ENCODE measurements at places on chromosomes 6 and 20. TPM values are rescaled to one million over a fixed set of nuclear protein-coding genes. Genes with fewer than 3 reads are reported as not detected.

DNA sequence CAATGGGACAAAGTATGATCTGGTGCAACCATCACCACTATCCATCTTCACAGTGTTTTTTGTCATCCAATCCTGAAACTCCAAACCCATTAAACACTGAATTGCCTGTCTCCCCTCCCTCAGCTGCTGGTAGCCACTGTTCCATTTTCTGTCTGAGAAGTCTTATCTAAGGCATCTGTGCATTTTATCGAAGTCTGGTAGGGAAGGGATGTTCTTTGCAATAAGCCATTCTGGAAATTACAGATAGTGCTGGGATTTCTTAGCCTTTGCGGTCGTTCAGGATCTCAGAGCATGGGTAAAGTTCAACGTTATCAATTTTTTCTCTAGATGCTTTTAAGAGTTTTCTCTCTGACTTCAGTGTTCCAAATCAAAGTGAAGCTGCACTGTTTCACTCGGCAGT, 24.1 kb downstream of the KIF25 start:
- no peak for DNase-seq

GRCh38 chr20:56606174-56606945, 22.7 kb upstream of the TFAP2C start:
- peak; percentile 81 for DNase-seq

- no peak for DNase-seq
These were observed 5.9 kb downstream of the MRPS10 start for GRCh38 chr6:42211726-42212125.

DNA sequence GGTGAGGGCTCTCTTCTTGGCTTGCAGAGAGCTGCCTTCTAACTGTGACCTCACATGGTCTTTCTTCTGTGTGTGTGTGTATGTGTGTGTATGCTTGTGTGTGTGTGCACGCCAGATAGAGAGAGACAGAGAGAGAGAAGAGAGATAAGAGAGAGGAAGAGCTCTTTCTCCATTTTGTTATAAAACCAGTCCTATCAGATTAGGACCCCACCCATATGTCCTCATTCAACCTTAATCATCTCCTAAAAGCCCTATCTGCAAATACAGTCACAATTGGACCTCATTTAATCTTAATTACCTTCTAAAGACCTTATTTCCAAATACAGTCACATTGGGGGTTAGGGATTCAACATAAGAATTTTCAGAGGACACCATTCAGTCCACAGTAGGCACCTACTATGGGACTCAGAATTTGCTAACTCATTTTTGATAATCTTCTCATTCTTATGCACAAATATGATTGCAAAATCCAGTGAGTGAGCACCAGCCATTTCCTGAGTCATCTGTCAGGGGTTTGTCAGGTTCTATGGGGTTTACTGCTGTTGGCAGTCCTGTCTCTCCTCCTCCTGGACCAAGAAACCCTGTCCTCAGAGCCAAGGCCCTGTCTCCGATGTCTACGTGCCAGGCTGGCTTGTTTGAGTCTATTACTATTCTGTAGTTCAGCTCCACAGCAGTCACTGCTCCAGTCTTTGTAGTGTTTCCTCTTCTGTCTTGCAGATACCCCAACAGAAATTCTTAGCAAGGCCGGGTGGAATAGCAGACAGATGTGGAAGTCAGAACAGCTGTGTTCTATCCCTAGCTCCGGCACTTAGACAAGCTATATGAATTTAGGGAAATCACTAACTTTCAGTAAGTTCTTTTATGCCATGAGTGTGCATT, 59.0 kb upstream of the FAM184A start:
- no peak for DNase-seq

- DNase-seq: no peak
These were observed 523 bp downstream of the CPXM1 start for GRCh38 chr20:2799688-2800520.

DNA sequence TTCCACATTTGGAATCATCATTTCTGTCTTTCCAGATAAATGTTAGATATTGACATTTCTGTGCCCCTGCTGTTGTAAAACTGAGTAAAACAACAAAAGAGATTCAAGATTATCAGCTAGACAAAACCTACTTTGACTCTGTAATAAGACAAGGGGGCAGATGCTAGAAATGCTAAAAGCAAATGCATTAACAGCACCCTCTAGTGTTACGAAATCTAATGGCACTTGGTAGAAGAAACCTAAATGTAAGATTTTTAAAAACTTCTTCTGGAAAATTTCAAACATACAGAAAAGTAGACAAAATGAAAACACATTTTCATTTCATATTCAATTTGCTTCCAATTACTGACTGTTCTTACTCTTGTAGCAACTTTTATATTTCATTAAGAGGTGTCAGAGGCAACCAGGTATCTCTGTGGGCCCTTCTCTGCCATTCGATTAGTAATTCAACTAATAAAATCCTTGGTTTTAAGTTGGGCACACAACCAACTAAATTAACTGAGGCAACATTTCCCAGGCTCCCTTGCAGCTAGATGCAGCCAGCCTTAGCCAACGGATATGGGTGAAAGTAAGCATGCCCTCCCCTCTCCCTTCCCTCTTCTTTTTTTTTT, 45.0 kb downstream of the SLC23A2 start:
- peak; percentile 8 for DNase-seq

DNA sequence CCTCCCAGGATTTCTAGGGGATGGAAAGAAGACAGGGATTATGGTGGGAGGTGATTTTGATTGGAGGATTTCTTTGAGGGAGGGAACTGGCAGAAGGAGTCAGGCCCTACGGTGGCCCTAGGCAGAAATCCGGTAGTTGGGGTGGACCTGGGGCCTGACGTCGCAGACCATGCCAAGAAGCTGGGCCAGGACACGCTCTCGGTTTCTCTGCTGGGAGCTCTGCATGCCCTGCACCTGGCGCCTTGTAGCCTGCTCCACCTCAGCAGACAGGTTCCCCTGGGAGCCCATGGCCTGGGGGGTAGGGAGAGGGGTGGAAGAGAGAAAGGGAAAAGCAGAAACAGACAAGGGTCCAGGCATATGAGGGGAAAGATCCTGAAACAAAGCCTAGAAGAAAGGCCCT, 1.1 kb downstream of the ATP6V1G2 start:
- no peak for DNase-seq

GRCh38 chr6:138403324-138403800, 661 bp upstream of the HEBP2 start:
- peak; percentile 39 for DNase-seq

- no peak for DNase-seq
These were observed 69.9 kb downstream of the OLIG3 start for GRCh38 chr6:137424251-137424650.

DNA sequence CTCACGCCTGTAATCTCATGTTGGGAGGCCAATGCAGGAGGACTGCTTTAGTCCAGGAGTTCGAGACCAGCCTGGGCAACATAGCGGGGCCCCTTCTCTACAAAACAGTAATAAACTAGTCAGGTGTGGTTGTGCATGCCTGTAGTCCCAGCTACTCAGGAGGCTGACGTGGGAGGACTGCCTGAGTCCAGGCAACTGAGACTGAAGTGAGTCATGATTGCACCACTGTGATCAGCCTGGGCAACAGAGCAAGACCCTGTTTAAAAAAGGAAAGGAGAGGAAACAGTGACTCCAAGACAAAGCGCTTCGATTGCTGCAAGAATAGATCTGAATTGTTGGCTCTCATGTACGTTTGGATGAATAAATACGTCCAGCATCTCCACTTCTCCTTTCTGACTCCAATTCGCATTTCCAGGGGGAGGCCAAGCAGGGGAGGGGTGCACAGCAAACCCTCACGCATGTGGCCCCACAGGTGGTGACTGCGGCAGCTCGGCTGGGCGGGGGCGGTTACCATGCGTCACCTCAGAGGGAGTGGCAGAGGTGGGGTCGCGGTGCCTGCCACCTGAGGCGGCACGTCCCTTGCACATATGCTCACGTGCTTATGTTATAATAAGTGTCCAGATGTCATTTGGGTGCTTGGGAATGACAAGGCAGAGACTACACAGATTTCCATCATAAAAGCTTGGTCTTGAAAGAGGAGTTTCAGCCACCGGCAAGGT, 95.1 kb upstream of the MPC1 start:
- DNase-seq: no peak

GRCh38 chr20:1286267-1287024, 20.4 kb downstream of the SNPH start:
- no peak for DNase-seq

GRCh38 chr6:116616737-116617053, 416 bp downstream of the RSPH4A start:
- DNase-seq: peak; percentile 34

- no peak for DNase-seq
These were observed 136.4 kb downstream of the TBXT start for GRCh38 chr6:166031275-166031674.

- no peak for DNase-seq
These were observed 48.4 kb downstream of the ZFAND3 start for GRCh38 chr6:37867756-37868446.

DNA sequence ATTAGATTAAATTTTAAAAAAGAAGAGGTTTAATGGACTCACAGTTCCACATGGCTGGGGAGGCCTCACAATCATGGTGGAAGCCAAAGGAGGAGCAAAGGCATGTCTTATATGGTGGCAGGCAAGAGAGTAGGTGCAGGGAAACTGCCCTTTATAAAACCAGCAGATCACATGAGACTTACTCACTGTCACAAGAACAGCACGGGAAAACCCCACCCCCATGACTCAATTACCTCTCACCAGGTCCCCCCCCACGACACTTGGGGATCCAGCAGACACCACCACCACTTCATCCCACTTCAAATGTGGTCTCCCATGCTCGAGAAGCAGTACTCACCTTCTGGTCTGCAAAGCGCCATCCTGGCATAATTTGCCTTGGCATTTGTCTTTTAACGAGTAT, 24.6 kb downstream of the MTFR2 start:
- no peak for DNase-seq

- no peak for DNase-seq
These were observed 82.3 kb downstream of the CEBPB start for GRCh38 chr20:50272724-50273446.

GRCh38 chr6:62037445-62037844, 248.6 kb downstream of the KHDRBS2 start:
- DNase-seq: no peak

DNA sequence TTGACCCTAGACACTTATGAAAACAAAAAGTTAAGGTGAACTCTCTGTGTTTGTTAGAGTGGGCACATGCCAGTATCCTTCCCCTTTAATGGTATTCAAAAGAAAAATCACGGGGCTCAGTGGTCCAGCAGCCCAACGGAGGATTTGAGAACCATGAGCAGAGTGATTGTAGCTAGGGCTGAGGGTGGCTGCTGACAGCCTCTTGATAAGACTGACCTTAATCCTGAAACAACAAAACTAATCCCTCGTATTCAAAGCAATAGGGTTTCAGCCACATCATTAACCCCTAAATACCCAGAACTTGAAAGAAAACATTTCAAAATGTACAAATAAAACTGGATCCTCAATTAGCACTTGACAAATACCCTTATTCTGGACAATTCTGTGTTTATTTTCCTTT, 95.1 kb downstream of the SNAP25 start:
- no peak for DNase-seq

DNA sequence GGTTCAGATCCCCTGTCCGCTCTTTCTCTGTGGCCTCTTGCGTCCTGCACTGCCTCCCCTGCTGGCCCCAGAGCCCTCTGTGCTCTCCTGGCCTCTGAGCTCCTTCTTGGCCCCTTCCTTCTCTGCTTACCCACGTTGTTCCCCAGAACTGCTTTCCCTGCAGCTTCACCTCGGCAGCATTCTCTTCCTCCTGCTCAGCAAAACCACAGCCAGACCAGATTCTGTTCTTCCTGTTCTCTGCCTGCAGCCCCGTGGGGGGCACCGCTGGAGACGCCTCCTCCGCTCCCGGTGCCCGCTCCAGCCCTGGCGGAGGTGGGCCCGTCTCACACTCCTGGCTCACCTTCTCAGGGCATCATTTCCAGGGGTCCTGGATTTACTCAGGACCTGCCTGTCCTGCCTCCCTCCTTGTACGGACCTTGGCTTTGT, 59.7 kb downstream of the TCP11 start:
- no peak for DNase-seq

DNA sequence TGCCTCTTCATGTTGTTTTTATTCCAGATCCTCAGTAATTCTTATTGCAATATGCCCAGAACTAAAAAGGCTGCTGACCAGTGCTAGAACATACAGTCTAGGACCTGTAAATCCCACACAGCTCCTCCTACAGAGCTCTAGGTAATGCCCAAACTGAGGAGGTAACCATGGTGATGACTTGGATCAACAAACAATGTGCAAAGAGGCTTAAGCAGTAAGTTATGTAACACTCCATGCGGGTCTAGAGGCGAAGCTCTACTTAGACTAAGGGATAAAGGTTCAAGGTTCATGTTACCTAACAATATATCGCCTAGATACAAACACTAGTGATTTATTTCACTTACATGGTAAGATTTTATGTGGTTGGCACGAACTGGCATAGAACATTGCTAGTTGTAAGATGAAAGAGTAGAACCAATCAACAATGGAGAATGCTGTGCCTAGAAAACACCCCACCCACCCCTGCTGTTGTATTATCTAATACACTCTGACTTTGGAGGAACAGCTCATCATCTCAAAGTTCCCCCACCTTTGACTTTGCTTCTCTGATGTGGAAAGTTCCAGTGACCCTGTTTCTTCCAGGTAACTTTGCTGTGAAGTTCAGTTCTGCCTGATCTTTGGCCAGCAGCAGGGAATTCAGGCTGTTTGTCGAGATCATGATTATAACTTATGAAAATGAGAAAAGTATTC, 242.4 kb downstream of the ALDH8A1 start:
- DNase-seq: peak; percentile 46

- no peak for DNase-seq
These were observed 88.5 kb downstream of the METTL24 start for GRCh38 chr6:110269623-110270022.

- DNase-seq: no peak
These were observed 105.9 kb upstream of the PDE10A start for GRCh38 chr6:165768961-165769360.

TNFRSF6B gene
- not detected for total RNA-seq

KCNK5 gene
- total RNA-seq: 62.4 TPM

PCED1A gene
- 26.9 TPM for total RNA-seq

CRISP3 gene
- total RNA-seq: 7.0 TPM

ACOT8 gene
- total RNA-seq: 37.9 TPM

CST2 gene
- total RNA-seq: not detected

CBLN4 gene
- total RNA-seq: not detected

OR12D2 gene
- not detected for total RNA-seq

SPDEF gene
- total RNA-seq: 7.9 TPM

HLA-DPA1 gene
- total RNA-seq: 29.2 TPM

SASH1 gene
- total RNA-seq: 12.1 TPM

IRF4 gene
- not detected for total RNA-seq

RBM12 gene
- total RNA-seq: 133 TPM

ZBTB12 gene
- 22.6 TPM for total RNA-seq

All from Calu3 (cell line).